NCI-H1092 (cell line): ENCODE measurements at places on chromosomes 6 and 20.

DNA sequence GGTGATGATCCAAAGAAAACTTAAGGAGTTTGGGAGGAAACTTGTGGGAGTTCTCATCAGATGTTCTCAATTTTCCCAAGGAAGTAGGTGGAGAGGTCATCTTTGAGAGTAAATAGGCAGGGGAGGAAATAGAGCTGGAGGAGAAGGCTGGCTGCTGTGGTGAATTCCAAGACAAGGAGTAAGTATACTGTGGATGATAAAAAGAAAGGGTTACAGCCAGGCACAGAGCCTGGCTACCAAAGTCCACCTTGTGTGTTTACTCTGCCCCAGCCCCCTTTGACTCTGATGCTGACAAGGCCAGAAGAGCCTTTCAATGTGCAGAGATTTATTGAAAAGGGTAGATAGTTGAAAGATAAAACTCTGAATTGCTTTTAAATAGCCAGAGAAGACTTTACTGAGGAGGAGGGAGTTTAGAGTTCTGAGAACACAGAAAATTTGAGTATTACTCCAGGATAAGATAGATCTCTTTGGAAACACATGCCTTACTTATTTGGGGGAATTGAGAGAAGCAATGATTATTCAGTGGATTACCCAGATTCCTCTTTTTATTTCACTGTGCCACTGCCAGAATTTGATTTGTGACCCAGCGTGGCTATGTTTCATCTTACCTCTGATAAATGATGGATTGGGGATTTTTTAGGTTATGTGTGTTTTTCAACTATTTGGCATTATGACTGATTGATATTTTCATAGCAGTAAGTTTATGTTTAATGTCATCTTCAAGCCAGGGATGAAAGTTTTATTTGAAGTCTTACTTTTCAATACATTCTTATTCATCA is 182.6 kb upstream of the JAG1 start:
- DNase-seq = no peak

DNA sequence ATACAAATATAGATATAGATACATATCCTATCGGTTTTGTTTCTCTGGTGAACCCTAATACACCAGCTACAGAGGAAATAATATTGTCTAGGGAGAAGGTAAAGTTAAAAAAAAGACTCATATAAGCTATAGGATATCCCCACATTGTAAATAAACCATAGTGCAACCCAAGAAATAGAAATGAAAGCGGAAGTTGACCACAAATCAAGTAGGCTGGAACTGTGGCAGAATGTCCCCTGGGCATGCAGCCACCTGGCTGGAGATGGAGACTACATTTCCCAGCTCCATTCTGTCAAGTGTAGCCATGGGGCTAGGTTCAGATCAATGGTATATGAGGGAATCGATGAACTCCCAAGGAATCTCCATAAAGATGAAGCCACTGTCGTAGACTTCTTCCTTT is 70.1 kb upstream of the RPS6KA2 start:
- no peak for DNase-seq

GRCh38 chr20:52913650-52914387 is 58.3 kb upstream of the TSHZ2 start:
- no peak for DNase-seq

- DNase-seq = no peak
Observed at GRCh38 chr6:89984926-89985750, 90.9 kb downstream of the GJA10 start.

DNA sequence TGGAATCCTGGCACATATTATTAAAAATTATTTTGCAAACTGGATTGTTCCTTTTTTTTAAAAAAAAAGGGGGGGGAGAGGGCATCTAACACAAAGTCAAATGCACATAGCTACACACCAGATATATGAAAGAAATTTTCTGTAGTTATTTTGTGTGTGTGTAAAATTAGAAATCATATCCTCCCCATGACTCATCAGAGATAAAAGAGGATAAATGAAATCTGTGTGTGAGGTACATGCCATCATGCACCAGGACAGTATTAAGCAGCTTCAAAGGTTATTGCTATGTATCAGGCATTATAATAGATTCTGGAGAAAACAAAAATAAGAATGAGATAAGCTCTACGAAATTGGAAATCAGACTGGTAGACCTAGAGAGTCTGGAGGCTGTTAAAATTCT is 5.2 kb downstream of the BTBD9 start:
- DNase-seq = no peak

- DNase-seq = no peak
Observed at GRCh38 chr20:50226093-50226974, 35.7 kb downstream of the CEBPB start.

- DNase-seq = no peak
Observed at GRCh38 chr6:112085286-112086065, 1.8 kb downstream of the TUBE1 start.

DNA sequence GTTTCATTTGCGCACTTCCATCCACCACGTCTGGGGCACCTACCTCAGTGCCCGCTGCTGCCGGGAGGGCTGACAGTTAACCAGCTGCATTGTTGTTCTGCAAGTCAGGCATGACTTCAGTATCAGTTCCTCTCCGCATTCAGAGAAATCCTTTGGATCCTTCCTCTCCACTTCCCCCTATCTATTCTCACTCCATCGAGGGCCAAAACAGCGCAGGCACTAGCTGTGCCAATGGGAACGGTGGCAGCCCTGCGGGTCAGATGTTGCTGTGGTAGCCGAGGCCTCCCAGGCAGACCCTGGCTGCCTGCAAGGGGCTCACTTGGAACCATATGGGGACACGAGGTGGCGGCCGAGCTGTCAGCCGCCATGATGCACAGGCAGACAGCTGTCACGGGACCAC is 64.2 kb upstream of the INSM1 start:
- no peak for DNase-seq

- DNase-seq = no peak
Observed at GRCh38 chr20:62984666-62985443, 21.9 kb downstream of the BHLHE23 start.
